Anterior cingulate cortex (tissue), 58 donors: ENCODE measurements at places on chromosomes 2 and 18.

GRCh38 chr2:30135541-30135940 lies 11.3 kb upstream of the YPEL5 start:
- DNase-seq: no peak

DNA sequence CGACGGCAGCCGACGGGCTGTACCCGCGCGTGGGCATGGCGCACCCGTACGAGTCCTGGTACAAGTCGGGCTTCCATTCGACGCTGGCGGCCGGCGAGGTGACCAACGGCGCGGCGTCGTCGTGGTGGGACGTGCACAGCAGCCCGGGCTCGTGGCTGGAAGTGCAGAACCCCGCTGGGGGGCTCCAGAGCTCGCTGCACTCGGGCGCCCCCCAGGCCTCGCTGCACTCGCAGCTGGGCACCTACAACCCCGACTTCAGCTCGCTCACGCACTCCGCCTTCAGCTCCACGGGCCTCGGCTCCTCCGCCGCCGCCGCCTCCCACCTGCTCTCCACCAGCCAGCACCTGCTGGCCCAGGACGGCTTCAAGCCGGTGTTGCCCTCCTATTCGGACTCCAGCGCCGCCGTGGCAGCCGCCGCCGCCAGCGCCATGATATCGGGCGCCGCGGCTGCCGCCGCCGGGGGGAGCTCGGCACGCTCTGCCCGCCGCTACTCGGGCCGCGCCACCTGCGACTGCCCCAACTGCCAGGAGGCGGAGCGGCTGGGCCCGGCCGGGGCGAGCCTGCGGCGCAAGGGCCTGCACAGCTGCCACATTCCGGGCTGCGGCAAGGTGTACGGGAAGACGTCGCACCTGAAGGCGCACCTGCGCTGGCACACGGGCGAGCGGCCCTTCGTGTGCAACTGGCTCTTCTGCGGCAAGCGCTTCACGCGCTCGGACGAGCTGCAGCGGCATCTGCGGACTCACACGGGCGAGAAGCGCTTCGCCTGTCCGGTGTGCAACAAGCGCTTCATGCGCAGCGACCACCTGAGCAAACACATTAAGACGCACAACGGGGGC lies 2.0 kb downstream of the SP9 start:
- DNase-seq: no peak

GRCh38 chr2:105062158-105062557 lies 24.3 kb downstream of the MRPS9 start:
- no peak for DNase-seq

DNA sequence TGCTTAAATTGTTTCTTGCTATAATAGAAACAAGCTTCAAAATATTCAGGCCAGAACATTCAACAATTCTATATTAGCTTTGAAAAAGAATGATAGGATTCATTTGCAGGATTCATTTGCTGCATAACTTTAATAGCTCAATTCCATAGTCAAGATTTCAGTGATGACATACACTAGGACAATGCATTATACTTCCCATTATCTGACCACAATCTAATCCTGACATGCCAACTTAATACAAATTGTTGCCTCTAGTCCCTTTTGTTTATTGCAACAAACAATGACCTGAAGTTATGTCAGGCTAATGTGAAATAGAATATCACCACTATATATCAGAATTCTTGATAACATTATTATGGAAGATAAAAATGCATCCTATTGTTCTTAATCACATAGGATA lies 169.4 kb downstream of the DNAH7 start:
- no peak for DNase-seq

DNA sequence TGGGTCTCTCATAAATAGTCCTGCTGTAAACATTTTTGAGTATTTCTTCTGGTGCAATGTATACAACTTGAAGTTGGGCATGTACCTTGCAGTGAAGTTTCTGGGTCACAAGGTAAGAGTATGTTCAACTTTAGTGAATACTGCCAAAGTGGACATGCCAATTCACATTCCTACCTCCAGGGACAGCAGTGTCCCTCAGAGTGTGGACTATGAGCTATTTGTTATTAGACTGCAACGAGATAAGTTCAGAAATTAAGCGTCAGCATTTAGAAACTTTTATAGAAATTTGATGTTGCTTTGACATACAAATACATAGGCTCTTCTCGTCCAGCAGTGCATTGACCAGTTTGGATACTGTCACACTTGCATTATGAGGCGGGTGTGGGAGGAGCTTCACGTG lies 7.2 kb upstream of the ACKR3 start:
- no peak for DNase-seq
